ENCODE measurements at places on chromosomes 6 and 20.

DNA sequence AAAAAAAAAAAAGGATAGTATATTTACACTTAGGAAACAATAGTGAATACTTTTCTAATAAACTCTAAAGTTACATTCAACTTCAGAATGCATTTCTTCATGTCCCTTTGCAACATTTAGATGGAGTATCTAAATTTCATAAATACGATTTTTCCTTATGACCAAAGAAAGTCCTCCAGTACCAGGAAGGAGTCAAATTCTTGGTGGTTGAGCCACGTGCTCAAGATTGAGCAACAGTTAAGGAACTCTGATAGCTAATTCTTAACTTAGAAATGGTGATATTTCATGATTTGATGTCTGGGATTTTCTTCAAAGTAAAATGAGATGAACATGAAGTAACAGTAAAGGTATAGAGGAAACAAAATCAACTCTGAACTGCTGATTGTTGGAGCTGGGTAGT, 92.7 kb downstream of the SASH1 start:
- DNase-seq: no peak

GRCh38 chr20:44360221-44360620, 4.7 kb downstream of the HNF4A start:
- DNase-seq: no peak

DNA sequence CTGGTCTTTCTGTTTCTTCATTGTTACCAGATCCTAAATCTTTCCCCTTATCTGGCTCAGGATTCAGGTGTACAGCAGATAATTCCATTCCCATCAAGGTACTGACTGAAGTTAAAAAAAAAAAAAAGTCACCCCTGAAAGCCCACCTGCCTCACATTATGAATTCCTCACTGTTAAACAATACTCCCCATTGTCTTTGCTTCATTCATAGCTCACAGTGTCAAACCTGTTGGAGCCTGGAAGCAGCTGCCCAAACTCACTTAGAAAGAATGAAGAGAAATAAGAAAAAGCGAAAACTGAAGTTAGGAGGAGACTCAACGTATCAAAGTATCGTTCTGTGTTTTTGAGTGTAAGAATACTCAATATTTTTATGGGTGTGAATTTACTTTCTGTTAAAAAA, 1.8 kb upstream of the DCBLD1 start:
- DNase-seq: no peak

GRCh38 chr6:50716899-50717509, 3.7 kb downstream of the TFAP2D start:
- DNase-seq: no peak

GRCh38 chr6:36649701-36650484, 28.6 kb upstream of the CDKN1A start:
- DNase-seq: no peak

GRCh38 chr6:43505718-43506117, 4.4 kb downstream of the LRRC73 start:
- no peak for DNase-seq

DNA sequence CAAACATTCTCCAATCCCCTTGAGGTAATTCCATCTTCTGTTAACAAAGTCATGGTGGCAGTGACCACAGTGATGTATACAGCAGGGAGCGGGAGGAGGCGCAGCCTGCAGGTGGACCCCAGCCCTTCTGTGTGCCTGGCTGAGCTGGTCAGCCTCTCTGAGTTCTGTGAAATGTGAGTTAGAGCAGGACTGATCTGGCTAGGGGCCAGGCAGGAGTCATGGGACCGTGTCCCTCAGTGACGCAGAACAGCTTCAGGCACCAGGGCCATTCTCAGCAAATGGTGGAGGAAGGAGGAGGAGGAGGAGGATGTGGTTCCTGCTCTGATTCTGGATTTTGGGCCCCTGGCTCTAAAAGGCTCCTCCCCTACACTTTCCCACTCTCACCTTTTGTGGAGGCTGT, 6.9 kb downstream of the PHACTR3 start:
- DNase-seq: no peak

GRCh38 chr6:52176550-52176949, 9.6 kb upstream of the IL17A start:
- DNase-seq: no peak

DNA sequence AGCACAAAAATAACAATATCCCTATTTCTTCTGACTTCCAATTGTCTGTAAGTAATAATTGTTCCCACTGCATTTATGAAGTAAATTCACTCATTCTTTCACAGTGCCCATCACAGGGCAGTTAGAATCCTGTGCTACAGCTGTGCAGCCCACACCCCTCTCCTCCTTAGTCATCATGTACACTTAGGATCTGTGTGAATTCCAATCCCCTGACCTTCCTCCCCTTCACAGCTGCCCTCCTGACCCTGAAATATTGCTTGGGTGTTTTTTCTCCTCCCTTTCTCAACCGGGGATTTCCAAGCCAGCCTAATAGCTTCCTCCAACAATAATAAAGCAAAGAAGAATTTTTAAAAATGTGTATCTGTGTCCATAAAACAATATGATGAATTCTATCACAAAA, 91.5 kb upstream of the BEND6 start:
- DNase-seq: peak; percentile 33

DNA sequence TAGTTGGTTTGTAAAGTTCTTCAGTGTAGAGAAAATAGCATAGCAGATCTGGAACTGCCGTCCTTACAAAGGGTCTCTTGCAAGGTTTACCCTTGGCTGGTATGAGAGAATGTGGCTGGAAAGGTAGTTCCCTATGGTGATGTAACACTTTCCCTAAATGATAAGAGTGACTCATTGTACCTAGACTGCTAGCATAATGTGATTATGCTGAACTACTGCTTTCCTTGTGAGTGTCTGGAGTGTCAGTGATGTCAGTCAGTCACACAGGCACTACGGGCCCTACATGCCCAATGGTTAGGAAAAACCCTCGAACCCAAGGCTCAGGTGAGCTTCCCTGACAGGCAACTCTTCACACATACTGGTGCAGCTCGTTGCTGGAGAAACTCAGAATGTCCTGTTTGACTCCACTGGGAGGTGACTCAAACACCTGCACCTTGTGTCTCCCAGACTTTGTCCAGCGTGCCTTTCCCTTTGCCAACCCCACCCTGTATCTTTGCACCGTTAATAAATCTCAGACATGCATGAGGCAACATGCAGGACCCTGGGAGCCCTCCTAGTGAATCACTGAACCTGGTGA, 28.4 kb upstream of the LY86 start:
- DNase-seq: no peak

DNA sequence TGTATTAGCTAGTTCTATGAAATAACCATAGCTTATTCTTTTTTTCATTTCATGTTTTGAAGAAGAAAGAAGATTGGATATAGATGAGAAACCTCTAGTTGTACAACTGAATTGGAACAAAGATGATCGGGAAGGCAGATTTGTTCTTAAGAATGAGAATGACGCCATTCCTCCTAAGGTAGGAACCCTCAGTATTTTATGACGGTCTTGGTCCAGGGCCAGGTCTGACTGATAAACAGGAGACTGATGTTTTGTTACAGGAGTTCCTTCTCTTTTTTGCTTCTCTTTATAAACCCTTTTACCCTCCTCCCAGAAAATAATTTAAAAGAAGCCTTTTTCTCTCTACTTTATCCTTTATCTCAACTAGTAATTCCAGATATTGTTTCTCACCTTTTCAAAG, 43.6 kb downstream of the AFDN start:
- no peak for DNase-seq

GRCh38 chr20:2804041-2804828, 3.8 kb upstream of the CPXM1 start:
- no peak for DNase-seq

DNA sequence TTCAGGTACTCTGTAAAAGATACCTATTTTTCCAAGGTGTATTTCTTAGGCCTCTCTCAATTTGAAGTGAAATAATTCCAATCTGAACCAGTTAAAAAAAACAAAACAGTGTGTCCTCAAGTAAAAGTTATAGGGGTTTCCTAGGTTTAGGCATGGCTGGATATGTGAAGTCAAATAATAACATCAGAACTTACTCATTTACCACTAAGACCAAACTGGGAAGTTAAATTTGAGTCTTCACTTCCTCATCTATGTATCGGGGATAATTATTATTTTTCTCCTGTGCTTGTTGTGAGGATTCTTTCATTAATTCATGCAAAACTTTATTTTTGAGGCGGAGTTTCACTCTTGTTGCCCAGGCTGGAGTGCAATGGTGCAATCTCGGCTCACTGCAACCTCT, 86.2 kb upstream of the PTPRK start:
- DNase-seq: no peak

GRCh38 chr20:39835130-39835842, 853.8 kb downstream of the MAFB start:
- DNase-seq: no peak

DNA sequence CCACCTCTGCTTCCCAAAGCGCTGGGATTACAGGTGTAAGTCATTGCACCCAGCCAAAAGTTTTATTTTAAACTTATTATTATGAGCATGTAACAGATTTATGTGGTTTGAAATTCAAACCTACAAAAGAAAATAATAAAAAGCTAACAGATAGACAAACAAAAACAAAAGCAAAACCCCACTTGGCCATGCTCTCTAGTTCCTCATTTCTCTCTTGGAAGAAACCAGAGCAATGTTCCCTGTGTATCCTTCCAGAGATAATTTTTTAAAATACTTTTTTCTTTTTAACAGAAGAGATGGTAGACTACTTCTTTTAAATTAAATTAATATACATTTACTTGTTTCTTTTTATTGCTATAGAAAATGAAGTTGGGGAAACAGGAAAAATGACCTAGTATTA, 28.0 kb upstream of the SLC17A3 start:
- DNase-seq: no peak

DNA sequence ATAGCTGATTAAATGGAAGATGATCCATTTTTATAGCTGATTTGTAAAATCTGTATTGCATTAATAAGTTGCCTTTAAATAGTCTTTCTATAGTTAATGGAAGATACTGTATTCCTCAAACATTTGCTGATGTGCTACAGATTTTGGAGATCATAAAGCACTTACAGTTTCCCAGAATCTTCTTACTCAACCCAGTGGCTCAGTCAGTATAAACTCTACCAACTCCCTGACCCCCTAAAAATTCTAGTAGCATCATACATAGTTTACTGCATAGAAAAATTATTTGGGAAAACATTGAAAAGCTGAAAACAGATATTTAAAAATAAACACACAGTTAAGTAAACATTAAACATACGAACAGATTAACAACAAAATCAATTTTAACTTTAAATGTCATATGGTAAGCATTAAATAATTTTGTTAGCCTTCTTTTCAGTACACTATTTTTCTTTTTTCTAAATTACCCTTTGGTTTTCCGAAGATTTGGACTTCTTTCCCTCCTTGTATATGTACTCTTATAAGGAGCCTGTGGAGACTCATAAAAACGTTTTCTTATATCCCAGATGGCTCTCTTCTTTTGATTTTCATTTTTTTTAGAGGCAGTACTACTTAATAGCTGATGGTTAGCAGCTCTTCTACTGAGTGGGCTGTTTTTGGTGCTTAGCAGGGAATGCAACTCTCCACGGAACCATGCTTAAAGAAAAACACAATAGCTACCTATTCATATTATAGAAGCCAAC, 62.7 kb upstream of the BMP5 start:
- no peak for DNase-seq

DNA sequence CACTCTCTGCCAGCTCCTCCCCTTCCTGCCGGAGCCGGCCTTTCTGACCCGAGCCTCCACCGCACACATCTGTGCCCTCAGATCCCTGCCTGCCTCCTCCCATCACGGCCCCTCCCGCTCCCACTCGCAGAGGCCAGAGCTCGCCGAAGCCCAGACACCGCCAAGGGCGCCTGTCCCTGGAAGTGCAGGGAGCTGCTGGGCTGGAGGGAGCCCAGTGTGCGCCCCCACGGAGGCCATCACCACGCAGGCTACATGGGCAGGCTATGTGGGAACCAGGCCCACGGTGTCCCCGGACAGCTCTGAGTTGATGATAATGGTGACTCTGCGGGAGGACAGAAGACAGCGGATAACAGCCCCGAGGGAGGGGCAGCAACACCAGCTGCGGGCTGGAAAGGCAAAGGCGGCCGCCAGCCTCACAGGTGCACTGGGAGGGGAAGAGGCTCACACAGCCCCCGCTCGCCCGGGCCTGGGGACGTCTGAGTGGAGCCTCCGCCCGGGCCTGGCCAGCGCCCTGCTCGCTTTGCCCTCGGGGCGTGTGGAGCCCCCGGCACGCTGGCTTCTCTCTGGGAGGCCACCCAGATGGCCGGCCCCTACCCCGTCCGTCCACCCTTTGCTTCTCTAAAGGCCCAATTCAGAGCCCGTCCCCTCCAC, 154.9 kb downstream of the DLL1 start:
- no peak for DNase-seq

- no peak for DNase-seq
Measured at GRCh38 chr20:52738081-52738480, 234.1 kb upstream of the TSHZ2 start.

DNA sequence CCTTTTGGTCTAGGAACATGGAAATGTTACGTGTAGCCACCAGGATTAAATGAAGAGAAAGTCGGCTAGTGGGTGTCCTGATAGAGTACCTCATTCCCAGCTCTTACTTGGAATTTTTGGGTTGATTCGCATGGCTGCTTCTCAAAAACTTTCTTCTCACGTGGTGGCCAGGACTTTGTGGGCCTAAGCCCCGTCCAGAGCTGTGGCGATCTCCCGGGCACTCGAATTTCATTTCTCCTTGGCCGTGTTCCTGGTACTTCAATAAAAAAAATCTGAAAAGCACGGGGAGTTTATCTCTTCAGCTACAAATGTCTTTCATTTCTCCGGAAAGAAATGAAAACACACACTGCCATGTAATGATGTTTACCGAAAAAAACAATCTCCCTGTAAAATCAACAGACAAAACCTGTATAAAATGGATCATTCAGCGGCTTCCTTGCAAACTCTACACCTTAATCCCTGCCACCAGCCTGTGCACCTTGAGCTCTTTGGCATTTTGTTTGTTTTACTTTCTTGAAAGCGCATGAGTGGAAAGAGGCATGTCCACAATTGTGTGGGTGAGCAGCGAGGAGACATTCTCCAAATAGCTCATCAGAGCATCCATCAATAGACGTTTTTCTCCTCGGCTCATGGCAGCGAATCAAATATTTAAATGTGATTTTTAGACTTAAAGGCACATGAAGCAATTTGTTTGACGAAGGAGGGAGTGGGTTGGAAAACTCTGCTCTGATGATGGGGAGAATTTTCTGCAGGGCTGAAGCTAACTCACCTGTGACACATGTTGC, 173.1 kb downstream of the TFAP2C start:
- no peak for DNase-seq

DNA sequence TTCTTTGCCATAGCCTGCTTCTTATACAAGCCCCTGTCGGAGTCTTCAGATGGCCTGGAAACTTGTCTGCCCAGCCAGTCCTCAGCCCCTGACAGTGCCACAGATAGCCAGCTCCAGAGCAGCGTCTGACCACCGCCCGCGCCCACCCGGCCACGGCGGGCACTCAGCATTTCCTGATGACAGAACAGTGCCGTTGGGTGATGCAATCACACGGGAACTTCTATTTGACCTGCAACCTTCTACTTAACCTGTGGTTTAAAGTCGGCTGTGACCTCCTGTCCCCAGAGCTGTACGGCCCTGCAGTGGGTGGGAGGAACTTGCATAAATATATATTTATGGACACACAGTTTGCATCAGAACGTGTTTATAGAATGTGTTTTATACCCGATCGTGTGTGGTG, 29.5 kb downstream of the SLCO4A1 start:
- no peak for DNase-seq

All from hepatocyte (in vitro differentiated cells).